ENCODE measurements at places on chromosomes 2 and 18.

DNA sequence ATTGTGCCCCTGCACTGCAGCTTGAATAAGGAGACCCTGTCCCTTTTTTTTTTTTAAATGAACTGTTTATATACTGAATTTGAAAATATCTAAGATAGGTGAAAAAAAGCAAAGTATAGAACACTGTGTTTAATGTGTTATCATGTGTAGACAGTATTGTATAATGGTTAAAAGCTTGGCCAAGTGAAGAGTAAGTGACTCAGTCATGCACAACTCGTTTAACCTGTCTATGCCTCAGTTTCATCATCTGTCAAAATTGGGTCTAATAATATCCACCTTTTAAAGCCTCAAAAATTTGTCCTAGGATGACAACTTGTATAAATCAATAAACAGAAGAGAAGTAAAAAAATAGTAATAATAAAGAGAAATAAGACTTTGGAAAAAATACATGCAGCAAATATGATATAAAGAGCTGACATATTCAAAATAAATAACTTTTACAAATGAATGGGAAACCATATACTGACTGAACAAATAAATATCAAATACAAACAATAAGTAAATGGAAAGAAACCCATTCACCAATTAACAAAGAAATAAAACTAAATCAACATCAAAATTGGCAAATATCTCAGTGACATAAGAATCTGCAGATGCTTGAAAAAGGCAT, 113.7 kb downstream of the C2orf74 start:
- no peak for DNase-seq

- DNase-seq, result no peak
Observed at GRCh38 chr2:121519153-121519552, 11.5 kb upstream of the RNU4ATAC start.

DNA sequence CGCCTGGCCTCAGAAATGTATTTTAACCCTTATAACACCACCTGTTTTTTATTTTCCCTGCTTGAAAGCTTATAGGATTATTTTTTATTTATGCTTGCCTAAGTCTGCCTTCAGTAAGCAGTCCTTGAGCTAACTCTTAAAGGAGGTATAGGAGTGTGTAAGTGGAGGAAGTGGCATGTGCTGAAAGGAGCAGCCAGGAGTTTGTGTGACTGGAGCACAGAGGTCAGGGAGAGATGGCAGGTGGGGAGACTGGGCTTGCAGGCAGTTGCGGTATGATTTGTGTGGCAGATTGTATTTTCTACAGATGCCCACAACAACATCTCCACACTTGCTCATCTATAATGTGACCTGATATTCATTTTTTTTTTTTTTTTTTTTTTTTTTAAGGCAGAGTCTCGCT, 27.2 kb upstream of the PAIP2B start:
- no peak for DNase-seq

DNA sequence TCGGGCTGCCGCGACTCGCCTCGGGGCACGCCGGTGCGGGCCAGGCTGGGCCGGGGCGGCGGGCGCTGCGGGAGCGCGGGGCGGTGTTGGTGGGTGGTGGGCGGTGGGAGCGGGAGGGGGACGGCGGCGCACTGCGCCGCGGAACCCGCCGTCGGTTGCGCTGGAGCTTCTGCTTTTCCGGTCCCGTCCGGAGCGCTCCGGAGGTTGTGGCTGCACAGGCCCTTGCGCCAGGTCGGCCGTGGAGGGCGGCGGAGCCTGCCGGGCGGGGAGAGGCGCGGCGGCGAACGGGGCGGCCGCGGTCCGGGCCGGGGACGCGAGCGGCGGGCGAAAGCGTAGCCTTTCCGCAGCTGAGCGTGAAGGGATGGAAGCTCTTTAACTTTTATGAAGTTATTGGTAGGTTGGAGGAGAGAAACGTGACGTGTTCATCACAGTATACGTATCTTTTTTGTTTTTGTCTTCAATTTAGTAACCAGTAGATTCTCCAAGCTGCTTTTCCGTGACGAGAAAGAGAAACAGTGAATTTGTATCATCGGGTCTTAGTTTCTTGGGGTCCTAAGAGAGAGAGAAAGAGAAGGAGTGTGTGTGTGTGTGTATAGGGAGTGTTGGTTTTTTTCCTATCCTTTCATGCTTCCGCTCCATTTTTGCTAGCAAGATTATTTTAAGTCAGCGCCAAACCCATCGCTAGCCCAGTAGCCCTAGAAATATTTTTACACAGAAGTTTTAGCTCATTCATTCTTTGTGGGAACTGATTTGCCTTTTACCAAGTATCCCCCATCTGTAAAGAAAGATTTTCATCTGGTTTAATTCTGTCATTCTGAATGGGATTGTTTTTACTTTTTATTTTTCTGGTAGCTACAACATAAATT, 535 bp downstream of the ATG4B start:
- peak; percentile 43 for DNase-seq

DNA sequence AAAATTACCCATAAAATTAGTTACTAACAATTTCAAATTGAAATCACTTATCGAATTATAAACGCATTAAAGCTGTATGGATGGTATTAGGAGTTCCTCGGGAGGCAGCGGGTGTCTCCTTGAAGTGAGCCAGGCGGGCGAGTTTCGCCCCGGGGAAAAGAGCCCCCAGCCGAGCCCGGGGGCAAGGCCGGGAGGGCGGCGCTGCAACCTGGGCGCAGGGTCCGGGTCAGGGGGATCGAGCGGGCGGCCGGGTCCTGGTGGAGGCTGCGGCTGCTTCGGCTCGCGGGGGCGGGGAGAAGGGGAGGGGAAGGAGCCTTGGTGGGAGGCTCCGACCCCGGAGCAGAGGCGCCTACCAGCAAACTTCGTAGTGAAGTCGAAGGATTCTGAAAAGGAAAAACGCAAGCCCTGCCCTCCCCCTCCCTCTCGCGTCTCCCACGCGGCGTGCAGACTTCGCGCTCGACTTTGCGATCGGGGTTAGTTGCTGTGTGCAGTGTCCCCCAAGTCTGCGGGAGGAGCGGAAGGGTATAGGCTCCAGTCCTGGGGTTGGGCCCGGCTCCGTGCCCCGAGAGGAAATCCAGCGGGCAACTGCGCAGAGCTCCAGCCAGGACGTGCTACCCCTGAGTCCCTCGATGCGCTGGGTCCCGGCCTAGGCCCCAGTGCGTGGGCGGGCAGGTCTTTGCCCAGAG, 140.8 kb downstream of the MEIS1 start:
- DNase-seq, result peak; percentile 33

- DNase-seq, result no peak
Observed at GRCh38 chr18:49639643-49640391, 78.0 kb downstream of the LIPG start.

- peak; percentile 17 for DNase-seq
Observed at GRCh38 chr2:223896833-223897311, 48.3 kb downstream of the WDFY1 start.

DNA sequence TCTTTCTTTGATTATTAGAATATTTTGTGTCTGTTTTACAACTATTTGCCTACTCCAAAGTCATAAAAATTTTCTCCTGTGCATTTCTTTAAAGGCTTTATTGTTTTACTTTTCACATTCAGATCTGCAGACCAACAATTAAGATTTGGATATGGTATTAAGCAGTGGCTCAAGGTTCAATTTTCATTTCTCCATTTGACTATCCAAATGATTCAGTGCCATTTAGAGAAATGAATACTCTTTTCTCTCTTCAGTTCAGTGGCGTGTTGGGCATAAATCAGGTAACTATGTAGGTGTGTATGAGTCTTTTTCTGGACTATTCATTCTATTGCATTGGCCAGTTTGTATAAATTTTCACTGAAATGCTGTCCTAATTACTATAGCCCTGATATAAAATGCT, 57.3 kb upstream of the IL1R1 start:
- no peak for DNase-seq

DNA sequence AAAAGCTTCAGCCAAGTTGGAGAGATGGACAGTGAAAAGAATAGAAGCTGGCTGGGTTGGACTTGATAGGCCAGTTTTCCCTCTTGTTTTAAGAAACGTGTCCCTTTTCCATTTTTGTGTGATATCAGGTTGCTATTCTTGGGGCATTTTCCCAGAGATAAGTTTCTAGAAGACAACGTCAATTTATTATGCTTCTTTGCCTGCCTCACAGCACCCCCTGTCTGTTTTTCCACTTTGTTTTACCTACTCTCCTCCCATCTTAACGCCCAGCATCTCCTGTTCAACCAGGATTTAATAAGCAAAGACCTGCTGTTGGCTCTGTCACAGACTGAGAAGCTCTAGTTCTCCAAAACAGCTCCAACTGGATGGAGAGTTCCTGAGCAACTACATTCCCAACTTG, 317.8 kb upstream of the ZNF521 start:
- no peak for DNase-seq

GRCh38 chr18:3179430-3180089, 40.2 kb downstream of the MYOM1 start:
- peak; percentile 17 for DNase-seq

DNA sequence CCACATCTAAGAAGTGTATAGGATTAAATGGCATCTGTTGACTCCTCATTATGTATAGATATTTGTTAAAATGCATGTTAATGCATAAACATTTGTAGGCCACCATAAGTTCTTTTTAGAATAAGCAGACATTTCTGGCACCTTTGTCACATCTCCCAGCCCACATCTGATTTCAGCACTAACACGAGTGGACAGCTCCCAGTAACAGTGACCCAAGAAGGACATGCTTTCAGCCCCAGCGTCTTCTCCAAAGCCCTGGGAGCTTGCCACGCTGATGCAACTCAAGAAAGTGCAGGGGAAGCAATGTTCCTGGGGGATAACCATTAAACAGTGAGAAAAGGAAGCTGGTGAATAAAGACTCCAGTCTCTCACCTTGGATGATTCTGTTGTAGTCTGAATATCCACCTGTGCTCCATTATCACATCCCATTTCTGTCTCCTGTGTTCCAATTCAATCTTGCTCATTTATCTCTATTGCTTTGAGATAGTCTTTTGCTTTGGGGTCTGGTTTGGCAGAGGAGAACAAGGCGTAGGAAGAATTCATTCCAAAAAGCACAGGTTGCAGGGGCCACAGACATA, 182.6 kb upstream of the THSD7B start:
- DNase-seq, result peak; percentile 54

DNA sequence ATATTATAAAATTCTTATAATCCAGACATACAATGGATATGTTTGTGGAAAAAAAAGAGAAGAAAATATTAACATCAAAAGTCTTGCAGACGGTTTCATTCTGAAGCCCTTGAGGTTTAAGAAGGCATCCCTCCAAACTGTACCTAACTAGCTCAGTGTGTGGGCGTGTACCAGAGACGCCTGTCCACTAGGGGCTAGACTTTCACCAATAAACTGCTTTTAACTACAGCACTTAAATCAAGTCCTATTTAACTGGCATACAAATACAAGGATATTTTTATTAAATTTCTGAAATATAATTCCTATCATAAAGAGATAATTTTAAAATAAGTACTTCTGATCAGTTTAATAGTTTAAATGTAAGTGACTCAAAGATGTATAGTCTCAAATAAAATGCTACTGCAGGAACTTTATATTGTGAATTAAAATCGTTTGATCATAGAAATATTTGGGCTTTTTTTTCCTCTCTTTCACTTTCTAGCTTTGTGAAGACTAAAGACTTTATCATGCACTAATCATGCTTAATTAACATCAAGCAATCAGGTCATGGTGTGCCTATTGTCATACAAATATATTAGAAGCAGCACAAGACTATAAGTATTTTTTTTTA, 437.7 kb downstream of the SATB2 start:
- DNase-seq, result peak; percentile 10

- no peak for DNase-seq
Observed at GRCh38 chr2:191176305-191176704, 25.5 kb upstream of the STAT4 start.

DNA sequence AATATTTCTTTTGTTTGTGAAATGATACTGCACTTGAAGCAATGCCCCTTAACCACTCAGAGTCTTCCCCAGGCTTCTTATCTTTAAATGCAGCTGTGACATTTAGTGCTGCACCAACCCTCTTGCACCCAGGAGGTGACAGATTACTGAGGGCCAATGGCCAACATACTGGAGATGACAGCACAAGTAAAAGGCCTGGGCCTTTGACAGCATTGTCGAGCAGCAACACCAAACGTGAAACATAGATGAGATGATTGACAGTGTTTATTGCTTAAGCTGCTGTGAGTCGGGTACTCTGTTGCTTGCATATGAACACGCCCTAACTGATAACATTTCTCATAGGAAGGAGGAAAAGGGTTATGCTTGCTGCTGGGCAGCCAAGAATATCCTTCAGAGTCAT, 80.3 kb downstream of the THNSL2 start:
- DNase-seq, result peak; percentile 94

GRCh38 chr2:18987592-18988073, 370.8 kb downstream of the OSR1 start:
- peak; percentile 2 for DNase-seq

DNA sequence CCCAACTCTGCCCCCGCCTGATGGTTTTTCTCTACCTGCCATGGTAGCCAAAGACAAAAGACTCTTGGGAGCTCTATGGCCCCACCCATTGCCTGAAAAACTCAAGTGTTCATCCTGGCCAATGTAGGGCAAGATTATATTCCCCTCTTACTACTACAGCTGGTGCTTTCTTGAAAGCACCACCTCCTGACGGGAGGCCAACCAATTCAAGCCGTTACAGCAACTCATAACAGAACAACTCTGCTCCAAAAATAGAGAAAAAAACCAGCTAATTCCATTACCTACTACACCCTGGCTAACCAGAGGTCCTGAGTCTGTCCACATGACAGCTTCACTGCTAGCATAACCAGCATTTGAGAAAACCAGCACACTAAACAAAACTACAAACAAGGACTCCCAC, 127.5 kb upstream of the GAREM1 start:
- no peak for DNase-seq

DNA sequence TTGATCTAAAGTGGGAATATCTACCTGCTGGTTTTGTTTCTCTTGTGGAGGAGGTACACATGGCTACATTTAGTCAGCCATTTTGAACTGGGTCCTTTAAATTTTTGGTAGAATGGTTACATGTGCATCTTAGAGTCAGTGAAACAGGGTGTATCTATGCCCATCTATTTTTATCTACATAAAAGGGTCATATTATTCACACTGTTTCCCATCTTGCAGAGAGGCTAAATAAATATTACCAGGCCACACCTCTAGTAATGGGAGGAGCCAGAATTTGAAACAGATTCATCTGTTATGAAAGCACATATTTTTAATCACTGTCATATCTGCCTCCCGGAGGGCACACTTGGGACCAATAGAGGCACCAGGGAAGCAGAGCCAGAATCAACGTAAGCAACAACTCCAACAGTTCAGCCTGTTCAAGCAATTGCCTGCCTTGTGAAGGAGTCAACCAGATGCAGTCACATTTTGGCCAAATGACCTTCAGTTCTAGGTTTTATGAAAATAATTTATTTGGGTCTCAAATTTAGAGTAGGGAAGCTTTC, 376.8 kb downstream of the TSN start:
- no peak for DNase-seq

GRCh38 chr2:59182249-59182648, 941.1 kb upstream of the FANCL start:
- DNase-seq, result peak; percentile 76

- no peak for DNase-seq
Observed at GRCh38 chr2:123732563-123732962, 292.5 kb upstream of the CNTNAP5 start.

- no peak for DNase-seq
Observed at GRCh38 chr2:109386004-109386695, 227.6 kb downstream of the SEPTIN10 start.

DNA sequence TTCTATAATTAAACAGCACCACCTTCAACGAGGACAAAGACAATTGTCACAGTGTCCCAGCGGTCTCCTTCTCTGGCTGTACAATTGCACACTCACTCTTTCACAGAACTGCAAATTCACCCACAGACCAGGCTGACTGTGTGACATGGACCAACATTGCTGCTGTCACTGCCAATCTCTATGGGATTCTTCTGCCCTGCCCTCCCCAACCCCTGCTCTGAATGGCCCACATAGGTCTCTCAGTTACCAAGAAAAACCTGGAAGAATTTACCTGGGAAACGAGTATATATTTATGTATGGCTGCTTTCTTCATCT, 26.5 kb downstream of the LRRC30 start:
- DNase-seq, result no peak

Data from hematopoietic multipotent progenitor cell treated with erythropoietin and hydrocortisone succinate and interleukin-3 and kit ligand, for 6 days (in vitro differentiated cells).